GM13977 (cell line): ENCODE measurements at places on chromosomes 1 and 21.

DNA sequence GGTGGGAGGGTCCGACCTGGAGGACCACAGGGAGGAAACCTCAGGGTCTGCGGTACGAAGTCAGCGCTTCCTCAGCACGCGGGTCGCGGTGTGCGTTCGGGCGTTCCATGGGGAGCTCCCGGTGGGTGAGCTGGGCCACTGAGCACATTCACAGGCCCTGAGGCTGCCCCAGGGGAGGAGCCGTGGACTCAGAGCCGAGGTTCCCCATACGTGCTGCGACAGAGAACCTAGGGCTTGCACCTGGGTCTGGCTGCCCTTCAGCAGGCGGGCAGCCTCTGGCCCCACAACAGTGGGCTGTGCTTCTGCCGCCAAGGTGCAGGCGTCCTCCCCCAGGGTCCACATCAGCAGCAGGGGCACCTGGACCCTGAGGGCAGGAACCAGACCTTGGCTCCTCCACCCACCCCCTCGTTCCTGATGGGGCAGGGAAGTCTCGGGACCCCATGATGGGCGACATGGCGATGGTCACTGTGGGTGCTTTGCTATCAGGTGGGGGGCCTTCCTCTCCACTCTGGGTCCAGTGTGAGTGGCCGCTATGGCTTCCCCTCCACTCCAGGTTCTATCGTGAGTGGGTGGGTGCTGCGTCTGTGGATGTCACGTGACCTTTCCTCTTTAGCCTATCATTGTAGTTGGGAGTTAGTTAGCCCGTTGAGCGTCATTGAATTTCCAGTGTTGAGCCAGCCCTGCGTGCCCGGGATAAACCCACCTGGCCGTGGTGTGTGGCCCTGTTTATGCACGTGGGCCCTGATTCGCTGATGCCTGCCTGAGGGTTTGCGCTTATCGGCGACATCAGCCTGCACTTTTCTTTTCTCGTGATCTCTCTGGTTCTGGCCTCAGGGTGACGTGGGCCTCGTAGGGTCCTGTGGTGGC, 27.9 kb downstream of the FTCD start:
- DNase-seq, result no peak

DNA sequence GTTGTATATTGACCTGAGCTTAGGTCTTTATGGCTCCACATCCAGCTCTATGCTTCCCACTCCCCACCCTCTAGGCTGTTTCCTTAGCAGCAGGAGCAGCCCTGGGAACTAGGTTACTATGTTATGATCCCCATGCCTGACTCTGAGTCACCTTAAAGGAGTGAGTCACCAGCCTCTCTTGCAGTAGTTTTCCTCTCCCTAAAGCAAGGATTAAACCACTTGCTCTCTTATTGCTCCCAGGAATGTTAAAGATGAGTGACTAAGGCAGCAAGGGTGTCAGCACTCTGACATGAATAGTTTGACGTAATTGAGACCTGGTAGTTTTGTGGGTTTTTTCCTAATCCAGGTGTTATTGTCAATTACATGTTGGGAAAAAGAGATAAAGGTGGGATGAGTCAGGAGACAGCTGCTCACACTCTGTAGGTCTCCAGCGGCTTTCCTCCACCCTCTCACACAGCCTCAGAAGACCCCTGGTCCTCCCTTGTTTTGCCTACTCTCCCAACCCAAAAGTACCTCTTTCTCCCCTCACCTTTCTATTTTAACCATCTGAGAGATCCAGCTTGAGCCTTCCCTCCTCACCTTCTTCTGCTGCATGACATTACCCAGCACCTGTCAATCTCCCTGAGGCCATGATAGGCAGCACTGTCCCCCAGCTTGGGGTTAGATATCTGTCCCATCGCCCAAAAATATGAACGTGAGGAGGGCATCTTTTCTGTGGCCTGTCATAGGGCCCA, 369.1 kb upstream of the VAMP3 start:
- DNase-seq, result no peak

- no peak for DNase-seq
Observed at GRCh38 chr21:45262616-45263015, 25.1 kb downstream of the POFUT2 start.

DNA sequence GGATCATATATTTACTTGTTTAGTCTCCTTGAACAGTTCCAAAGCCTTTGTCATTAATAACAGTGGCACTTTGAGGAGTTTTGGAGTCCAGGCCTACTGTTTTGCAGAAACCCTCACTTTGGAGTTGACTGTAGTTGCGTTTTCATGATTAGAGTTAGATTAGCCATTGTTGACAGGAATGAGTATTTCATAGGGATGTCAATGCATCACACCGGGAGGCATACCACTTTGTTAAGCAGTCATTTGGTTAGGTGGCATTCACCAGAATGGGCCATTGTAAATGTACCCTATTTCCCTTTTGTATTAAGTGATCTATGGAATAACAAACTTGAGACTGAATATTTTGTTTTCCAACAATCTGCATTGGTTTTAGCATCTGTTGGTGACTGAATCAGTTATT, 11.8 kb downstream of the MRPS6 start:
- no peak for DNase-seq

- DNase-seq, result no peak
Observed at GRCh38 chr1:181704546-181704945, 221.2 kb downstream of the CACNA1E start.

- DNase-seq, result no peak
Observed at GRCh38 chr1:118905196-118905595, 82.9 kb downstream of the TBX15 start.

DNA sequence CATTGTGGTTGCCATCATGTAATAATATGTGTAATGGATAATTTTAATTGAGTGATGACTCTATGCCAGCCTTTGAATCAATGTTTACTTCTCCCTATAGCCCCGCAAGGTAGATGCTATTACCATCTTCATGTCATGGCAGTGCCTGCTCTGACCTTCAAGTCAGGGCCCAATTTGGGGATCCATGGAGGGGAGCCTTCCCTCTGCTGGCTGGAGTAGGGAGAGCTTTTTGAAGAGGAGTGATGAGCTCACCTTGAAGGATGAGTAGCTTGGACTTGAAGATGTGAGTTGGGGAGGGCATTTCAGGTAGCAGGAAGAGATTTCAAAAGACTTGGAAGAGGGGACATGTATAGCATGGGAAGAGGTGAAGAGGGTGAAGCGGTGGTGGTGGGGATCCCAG, 189.2 kb downstream of the FOXD2 start:
- no peak for DNase-seq

DNA sequence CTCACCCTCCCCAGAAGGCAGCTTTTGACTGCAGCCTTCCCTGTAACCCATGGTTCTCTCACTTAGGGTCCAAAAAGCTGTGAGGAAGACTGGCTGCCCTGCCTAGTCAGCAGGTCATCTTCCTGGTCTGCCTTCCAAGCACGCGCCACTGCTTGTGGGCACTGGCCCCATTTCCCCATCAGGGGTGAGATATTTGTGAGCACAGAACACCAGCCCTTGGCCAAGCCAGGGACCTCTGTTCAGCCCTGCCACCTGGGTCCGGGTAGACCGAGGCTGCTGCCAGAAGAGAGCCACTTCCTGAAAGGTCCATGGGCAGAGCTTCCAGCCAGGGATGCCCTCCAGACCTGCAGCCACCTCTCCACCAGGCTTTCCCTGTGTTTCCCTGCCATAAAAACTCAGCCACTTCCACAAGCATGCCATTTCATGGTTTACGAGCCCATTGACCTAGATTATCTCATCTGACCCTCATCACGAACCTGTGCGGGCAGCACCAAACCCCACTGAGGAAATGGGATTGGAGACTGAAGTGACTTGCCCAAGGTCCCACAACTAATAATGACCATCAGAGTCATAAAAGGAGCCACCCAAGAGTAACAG, 40.5 kb downstream of the GLIS1 start:
- no peak for DNase-seq

DNA sequence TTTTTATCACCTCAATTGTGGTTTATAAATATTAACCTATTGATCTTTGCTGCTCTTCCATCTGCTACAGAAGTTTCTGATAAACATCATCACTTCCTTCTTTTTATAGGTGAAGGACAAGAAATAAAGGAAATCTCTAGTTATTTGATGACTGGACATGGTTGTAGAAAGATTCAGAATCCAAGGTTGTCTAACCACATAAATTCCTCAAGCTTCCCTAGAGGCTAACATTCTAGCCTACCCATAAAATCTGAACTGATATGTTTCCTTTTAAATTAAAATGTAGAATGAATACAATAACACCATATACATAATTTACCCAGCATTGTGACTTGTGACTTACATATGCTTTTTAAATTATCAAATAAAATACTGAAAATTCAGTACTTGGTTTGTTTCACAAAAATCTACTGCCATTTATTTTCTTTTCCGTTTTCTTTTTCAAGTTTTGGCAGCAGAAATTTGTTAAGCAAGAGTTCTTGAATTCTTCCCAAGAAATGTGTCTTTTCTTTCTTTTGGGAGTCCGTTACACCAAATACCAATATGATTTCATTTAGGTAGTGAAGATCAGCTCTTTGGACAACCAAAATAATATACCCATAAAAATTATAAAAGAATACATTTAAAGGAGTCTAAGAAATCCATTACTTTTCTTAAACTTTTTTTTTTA, 513.2 kb upstream of the ADGRL2 start:
- DNase-seq, result no peak

DNA sequence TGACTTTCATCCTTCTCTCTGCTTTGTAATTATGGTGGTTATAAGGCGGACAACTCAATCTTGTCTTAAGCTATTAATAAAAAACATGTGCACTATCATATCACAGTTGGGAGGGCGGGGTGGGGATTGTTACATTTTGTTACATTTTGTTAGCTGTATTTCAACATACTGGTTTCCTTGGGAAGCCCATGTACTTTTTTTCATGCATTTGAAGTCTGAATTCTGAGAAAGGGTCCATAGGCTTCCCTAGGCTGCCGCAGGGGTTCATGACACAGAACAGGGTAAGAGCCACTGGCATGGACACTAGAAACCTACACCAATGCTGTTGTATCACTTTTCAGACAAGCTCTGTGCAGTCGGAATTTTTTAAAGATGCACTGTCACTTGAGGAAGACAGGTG, 178.8 kb downstream of the ETS2 start:
- no peak for DNase-seq

- peak; percentile 69 for DNase-seq
Observed at GRCh38 chr1:23980728-23981070, 572 bp upstream of the SRSF10 start.

DNA sequence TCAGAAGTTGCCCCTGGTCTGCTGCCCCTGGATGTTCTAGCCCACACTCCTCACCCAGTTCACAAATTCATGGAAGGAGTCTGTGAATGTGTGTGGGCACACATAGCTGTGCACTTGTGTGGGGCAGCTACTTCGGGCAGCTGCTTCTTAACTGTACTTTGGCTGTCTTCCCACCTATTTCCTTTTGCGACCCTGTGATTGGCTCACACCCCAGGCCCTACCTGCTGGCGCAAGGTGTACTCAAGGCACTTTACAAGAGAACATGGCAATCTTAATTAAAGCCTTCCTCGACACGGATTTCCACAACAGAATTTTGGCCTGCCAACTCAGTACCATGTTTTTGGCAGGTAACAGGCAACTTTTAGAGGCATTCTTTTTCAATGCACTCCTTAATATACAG, 86.5 kb upstream of the CTTNBP2NL start:
- no peak for DNase-seq

GRCh38 chr1:104195395-104195794, 445.7 kb downstream of the AMY1C start:
- DNase-seq, result no peak

- no peak for DNase-seq
Observed at GRCh38 chr1:240319998-240320397, 228.3 kb downstream of the FMN2 start.

- peak; percentile 57 for DNase-seq
Observed at GRCh38 chr21:36709030-36709867, 10.3 kb downstream of the SIM2 start.

- DNase-seq, result no peak
Observed at GRCh38 chr1:11044849-11045427, 2.1 kb downstream of the MASP2 start.

DNA sequence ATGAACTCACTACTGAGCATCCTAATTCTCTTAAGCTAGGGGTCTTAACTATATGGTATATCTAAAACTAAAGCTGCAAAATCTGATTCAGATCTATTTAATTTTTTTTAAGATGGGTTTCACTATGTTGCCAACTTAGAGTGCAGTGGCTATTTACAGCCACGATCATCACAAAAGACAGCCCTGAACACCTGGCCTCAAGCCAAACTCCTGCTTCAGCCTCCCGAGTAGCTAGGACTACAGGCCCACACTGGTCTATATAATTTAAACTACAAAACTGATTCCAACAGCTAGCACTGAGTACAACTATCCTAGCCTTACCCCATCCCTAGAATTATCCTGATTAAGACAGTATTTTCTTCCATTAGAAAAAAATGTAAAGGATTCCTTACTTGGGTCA, 37.1 kb downstream of the EIF4G3 start:
- no peak for DNase-seq

DNA sequence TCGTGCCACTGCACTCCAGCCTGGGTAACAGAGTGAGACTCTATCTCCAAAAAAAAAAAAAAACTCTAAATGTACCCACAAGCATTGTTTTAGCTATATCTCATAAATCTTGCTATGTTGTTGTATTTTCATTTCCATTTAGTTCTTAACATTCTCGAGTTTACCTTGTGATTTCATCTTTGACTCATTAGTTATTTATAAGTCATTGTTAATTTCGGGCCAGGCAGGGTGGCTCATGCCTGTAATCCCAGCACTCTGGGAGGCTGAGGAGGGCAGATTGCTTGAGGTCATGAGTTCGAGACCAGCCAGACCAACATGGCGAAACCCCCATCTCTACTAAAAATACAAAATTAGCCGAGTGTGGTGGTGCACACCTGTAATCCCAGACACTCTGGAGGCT, 11.7 kb downstream of the HES2 start:
- DNase-seq, result no peak

- no peak for DNase-seq
Observed at GRCh38 chr1:196181594-196181878, 426.7 kb downstream of the KCNT2 start.

- DNase-seq, result no peak
Observed at GRCh38 chr1:116389013-116389412, 16.0 kb downstream of the ATP1A1 start.

DNA sequence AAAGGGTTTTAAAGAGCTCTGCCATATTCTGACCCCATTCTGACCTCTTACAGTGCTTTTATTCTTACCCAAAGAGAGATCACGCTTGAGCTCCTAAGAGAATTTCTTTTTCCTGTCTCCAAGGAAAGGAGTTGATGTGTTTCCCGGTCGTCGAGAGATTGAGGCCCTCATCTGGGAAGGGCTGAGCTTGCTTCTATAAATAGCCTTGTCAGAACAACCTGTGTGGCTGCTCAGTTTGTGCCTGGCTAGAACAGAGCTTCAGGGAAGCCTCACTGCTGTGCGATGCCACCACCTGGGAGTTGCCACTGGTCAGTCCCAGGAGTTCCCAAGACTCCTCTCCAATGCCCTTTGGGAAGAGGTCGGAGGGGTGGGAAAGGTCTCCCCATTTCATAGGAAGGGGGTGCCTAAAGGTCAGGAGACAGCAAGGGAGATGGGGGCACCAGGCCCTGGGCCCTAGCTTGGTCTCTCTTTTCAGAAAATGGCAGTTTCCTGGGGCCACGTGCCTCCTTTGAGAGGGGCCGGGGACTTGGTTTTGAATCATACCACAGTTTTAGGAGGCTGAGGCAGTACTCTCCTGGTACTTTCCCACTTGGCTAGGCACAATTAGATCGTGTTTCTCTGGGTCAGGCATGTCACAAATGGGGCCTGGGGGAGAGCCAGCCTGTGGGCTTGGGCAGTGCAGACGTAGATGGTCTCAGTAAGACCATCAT, 52.1 kb downstream of the EIF2D start:
- DNase-seq, result no peak
